Mesothelial cell of epicardium (in vitro differentiated cells): ENCODE measurements at places on chromosomes 3 and 15.

GRCh38 chr3:124496061-124496460, 234.2 kb upstream of the UMPS start:
- no peak for DNase-seq

- no peak for DNase-seq
Measured at GRCh38 chr3:13391308-13391707, 28.8 kb downstream of the NUP210 start.

DNA sequence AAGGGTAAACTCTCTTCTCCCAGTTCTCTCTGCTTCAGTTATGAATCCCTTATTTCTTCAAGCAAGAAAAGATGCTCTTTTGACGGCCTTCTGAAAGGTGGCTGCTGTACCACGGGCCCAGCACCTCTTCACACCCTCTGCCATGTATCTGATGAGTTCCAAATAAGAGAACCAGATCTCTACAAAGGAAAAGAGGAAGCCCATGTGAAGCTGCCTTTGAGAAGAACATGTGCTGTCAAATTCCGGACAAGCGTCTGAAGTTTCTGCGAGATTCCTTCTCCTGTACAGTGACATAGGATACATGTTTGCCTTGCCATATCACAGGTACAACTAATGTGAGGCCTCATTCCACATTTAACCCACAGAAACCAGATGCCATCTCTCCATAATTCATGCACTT, 59.2 kb downstream of the SH3BP5 start:
- no peak for DNase-seq

DNA sequence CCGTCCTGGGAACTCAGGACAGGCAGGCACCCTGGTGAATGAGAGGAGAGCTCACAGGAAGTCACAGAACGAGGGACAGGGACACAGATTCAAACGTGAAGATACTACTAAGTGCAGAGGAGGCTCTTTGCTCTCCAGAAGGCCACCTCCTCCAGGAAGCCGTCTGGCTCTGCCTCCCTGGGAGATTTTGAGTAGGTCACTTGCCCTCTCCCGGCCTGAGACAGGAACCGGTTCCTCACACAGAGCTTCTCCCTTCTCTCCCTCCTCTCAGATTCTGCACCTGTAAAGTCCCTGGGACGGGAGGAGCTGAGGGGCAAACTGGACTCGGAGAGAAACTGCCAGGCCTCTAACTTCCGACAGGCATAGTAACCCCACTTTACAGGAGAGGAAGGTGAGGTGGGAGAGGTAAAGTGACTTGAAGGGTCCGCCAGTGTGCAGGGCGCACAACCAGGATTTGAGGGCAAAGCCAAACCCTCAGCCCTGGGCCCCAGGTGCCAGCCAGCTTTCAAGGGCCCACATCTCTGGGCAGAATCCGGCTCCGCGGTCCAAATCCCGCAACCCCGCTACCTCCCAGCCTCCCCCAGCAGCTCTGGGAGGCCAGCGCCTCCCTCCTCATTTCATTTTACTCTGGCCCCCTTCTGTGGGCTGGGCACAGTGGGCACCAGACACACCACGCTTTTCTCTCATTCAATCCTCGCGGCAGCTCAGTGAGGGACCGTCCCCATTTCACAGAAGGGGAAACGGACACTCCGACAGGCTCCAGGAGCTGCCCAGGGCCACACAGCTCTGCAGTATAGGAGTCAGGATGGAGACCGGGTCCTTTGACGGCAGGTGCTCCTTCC, 150.2 kb downstream of the SMAD6 start:
- no peak for DNase-seq

- DNase-seq: no peak
Measured at GRCh38 chr3:139640456-139640855, 37.3 kb downstream of the NMNAT3 start.

GRCh38 chr15:100308213-100308600, 33.6 kb downstream of the ADAMTS17 start:
- DNase-seq: no peak

GRCh38 chr15:57377478-57377847, 1.2 kb downstream of the CGNL1 start:
- DNase-seq: no peak

DNA sequence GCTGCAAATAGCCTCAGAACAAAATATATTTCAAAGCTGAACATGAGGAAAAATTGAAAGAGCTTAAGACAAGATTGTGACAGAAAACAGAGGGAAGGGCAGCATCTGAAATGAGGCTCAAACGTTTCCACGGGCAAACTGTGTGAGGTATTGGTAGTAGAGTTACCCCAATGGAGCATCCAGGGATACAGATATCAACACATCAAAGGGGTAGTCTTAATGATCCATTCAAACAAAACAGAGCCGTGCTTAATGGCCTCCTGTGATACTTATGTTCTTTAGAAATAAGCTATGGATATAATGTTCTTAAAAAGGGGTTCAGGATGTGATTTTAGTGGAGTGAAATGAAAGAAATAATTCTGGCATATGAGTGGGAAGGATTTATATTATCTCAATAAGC, 430.3 kb upstream of the PDZRN3 start:
- no peak for DNase-seq

DNA sequence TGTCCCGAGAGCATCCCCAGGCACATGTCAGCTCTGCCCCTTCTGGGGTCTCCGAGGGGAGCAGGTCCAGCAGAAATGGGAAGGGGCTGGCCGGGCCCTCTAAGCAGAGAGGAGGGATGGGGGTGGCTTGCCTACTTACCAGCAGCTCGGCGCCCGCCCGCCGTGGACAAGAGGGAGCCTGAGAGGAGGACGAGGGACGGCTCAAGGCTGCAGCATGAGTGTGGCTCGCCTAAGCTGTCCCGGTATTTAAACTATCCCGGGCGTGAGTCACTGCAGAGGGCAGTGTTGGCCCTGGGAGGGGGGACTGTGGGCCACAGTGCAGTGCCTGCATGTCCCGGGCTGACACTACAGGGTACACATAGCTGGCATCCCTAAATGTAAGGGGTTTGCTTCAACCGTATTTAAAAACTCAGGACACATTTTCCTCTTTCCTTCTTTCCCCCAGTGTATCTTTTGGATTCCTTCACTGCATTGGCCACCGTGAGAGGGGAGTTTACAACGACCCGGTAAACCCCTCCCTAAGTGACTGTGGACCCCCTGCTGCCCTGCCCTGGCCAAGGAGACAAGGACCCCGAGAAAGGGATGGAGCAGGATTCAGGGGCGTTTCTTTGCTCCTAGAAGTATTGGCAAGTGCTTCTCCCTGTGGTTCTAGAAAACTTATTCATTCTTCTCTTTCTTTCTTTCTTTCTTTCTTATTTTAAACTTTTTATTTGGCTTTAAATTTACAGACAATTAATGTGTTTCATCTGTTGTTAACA, at the start of gene LRRC15:
TSS of gene LRRC15 (minus strand) at position 222 of the 758 bp plus-strand sequence. CDS start 8,700 bp downstream, outside the sequence.
- DNase-seq: no peak

DNA sequence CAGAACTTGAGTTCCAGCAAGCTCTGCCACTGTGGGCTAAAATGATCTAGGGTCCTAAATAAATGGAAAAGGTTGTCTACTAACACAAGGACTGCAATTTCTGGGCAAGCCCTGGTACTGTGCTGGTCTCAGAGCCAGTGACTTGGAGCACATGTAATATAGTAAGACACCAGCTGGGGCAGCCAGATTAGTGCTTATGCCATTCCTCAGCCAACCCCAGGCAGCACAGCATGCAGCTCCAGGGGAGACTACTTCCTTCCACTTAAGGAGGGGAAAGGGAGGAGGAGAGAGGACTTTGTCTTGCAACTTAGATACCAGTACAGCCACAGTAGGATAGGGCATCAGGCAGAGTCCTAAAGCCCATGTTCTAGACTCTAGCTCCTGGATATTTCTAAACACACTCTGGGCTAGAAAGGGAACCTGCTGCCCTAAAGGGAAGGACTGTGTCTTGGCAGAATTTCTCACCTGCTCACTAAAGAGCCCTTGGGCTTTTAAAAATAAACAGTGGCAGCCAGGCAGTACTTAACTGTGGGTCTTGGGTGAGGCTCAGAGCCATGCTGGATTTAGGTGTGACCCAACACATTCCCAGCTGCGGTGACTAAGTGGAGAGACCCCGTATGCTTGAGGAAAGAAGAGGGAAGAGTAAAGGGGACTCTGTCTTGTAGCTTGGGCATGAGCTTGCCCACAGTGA, 223.7 kb upstream of the BCHE start:
- no peak for DNase-seq

DNA sequence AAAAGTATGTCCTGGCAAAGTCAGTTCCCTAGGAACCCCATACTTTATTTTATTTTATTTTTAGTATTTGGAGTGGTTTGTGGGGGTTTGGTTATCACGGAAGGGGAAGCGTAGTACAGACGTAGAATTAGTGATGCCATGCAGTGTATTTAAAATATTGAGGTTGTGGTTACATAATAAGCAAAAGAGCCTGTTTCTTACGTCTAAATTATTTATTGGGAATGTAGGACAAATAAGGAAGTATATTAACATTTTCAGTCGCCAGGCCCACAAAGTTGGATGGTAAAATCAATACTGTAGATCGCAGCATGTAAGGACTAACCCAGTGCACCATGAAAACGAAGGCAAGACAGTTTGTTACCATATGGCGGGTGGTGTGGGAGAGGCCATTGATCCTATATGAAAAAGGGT, 558 bp downstream of the DTWD1 start:
- DNase-seq: no peak
